SHP77 treated with DMSO at 0.1 percent for 48 hours (cell line): ENCODE measurements at places on chromosomes 13 and 19.
A peak's percentile ranks its signal among the peaks of the same experiment; 100 is the strongest.

- DNase-seq = no peak
Observed at GRCh38 chr13:101140087-101140770, 276.1 kb downstream of the NALCN start.

DNA sequence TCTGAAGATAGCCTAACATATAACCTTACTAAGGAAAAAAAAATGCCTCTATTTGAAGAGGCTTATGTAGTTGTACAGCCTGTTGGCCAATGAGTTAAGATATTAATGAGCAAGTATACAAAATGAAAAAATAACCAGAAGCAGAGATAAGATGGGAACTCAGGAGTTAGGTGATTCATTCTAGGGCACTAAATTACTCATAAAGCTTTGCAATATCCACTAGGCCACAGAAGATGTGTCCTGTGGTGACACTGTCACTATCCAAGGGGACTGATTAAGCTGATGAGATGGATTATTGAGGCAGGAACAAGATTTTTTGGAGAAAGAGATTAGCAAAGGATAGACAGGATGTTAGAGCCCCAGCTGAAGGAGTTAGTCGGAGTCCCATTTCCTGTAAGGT lies 99.6 kb downstream of the LIG4 start:
- no peak for DNase-seq

- peak; percentile 25 for DNase-seq
Observed at GRCh38 chr13:84923831-84924230, 875.4 kb downstream of the SLITRK6 start.

- DNase-seq = no peak
Observed at GRCh38 chr13:110476220-110476617, 85.3 kb downstream of the RAB20 start.

GRCh38 chr19:48686088-48686487 lies 9.7 kb upstream of the FUT2 start:
- DNase-seq = no peak

GRCh38 chr13:31774186-31774750 lies 34.9 kb downstream of the RXFP2 start:
- DNase-seq = no peak
